Stimulated activated CD4-positive, alpha-beta T cell treated with anti-CD3 and anti-CD28 coated beads, Interleukin-1b, Interleukin-23, amount 100 ng/mL, for 48 hours (primary cell): ENCODE measurements at places on chromosomes 1 and 21.

DNA sequence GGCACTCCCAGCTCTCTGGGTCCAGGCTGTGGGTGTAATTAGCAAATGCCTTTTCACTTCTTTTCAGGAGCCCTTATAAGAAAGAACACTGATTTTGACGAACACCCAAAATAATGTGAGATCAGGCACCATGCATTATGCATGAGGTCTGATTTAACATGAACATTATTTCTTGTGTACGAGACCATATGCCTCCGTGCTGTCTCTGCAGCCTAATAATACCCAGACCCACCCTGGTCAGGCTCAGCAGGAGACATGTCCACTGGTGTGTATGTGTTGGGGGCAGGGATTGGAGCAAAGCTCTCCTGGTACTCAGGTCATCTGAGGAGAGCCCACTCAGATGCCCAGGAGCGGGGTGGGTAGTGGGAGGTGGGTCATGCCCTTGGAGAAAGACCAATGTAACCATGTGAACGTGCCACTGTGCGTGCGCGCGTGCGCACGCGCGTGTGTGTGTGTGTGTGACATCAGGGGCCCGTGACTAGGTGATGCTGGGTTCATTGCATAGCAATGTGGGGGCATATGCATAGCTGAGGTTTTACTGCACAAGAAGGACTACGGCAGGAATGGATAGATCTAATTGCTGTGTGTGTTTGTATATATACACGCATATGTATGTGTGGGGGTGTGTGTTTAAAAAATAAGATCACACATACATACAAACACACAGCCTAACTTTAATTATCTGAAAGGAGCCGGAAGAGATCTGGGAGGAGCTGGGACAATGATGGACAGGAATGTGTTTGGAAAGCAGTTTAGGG lies 7.1 kb downstream of the POU3F1 start:
- DNase-seq, result no peak

DNA sequence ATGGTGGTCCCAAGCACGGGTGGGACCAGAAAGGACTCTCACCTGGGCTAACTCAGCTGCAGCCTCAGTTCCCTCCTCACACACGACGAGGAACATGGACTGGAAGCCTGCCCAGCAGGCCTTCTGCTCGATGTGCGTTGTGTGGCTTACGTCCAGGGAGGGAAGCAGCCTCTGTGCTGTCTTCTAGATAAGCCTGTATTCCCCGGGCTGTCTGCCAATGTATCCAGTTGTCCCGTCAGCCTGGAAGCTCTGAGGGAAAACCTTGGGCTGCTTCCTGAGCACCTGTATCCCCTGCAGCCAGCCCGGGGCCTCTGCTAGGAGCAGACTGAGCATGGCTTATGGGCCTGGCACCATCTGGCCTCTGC lies 10.5 kb downstream of the PCSK9 start:
- DNase-seq, result no peak

GRCh38 chr1:205947024-205947423 lies 3.8 kb upstream of the SLC26A9 start:
- DNase-seq, result no peak

GRCh38 chr1:27487966-27488884 lies 1.7 kb downstream of the WASF2 start:
- no peak for DNase-seq

- no peak for DNase-seq
These were observed 103.6 kb downstream of the SPAG17 start for GRCh38 chr1:118081387-118081786.

DNA sequence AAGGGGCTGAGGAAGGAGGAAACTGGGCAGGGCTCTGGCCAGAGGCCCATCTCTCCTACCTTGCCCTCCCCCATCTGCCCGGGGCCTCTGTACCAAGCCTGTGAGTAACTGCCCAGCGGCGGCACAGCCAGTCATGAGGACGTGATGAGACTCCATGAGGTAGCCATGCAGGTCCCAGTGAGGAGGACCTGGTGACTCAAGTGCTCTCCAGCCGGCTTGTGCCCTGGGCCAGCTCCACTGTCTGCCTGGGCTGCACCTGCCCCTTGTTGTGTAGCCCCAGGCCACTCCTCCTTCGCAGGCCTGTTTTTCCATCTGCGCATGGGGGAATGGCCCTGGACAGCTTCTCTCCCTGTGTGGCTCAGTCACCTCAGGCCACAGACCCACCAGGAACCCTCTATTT lies 42.0 kb upstream of the PADI1 start:
- no peak for DNase-seq

DNA sequence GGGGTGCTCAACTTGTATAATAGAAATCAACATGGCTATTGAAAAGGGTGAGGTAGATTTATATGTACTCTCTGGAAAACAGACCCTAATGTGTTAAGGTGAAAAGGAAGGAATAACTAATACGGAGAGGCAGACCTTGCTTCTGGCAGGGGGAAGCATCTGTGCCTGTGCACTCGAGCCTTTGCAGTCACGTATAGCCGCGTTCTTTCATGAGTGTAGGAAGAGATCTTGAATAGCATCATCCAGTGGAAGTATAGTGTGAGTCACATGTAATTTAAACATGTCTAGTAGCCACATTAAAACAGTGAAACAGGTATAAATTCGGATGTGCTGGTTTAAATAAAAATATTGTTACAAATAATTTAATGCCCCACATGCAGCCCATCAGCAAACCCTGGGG lies 3.0 kb downstream of the A3GALT2 start:
- no peak for DNase-seq

GRCh38 chr1:223350361-223350908 lies 13.5 kb downstream of the SUSD4 start:
- DNase-seq, result no peak

GRCh38 chr21:44708866-44709425 lies 2.4 kb downstream of the TSPEAR start:
- no peak for DNase-seq

- no peak for DNase-seq
These were observed 1.8 kb downstream of the RD3 start for GRCh38 chr1:211490038-211490678.

- DNase-seq, result no peak
These were observed 47.5 kb downstream of the PCNT start for GRCh38 chr21:46371204-46372013.

- no peak for DNase-seq
These were observed at the start of gene PLA2G5 for GRCh38 chr1:20069874-20070273. TSS of gene PLA2G5 (plus strand) at chr1:20070194. CDS start at chr1:20084831, 14,637 bp downstream.

DNA sequence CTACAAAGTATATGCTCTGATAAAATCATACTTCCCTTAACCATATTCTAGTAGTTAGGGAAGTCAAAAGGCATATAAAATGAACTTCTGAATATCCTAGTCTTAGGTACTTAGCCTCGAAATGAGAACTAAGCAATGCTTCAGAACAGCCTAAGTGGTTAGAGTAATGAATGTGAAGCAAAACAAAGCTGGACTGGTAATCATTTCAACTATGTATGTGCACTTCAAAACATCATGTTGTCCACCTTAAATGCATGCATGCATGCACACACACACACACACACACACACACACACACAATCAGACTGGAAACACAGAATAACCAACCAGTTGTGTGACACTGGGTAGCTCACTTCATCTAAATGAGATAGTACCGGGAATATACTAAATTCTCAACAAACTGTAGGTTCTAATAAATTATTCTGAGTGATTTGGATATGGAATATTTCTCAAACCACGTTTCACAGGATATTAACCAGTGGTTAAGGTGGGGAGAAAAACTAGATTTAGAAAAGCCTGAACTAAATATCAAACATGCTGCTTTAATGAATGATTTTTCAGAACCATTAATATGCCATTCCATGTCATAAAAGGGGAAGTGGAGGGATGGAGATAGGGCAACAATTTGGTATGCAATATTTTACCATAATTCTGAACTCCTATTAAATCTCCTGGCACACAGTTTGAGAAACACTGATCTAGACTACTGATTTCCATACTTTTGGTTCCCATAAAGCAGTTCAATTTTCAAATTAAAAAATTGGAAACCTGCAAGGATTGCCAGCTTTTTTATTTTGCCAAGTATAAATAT lies 19.5 kb downstream of the RNF115 start:
- no peak for DNase-seq

- DNase-seq, result no peak
These were observed 23.1 kb upstream of the PAXBP1 start for GRCh38 chr21:32794644-32795079.

DNA sequence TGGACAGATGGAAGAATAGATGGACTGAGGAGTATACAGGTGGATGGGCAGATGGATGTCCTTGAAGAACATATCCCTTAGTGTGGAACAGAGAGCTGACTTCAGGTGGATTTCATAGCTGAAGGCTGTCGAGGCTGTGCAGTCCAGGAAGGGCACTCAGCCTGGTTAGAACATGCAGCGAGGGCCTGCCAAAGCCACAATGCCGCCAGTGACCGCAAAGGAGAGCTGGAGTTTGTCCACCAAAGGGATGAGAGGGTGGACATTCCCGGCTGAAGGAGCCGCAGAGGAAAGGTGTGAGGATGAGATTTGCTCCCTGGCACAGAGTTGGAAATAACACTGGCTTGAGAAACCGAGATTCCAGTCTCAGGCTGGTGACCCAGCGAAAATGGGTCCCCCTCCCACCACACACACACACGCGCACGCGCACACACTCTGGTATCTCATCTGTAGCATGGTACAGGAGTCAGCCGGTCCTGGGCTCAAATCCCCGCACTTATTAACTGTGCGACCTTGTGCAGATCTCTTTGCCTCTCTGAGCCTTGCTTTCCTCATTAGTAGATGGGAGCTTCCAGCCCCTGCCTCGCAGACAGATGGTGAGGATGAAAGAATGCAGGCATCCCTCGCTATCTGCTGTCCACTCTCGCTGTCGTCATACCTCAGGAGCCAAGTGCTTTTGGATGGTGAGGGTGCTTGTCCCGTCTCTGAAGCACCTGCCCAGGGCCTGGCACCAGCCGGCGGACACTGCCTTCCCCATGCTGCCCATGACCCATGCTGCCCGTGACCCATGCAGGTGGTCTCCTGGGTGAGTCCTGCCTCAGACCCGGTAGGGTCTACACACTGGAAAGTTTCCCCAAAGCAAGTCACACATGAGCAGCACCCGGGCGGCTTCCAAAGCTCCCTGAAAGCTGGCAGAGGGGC lies 26.8 kb upstream of the EFHD2 start:
- no peak for DNase-seq

DNA sequence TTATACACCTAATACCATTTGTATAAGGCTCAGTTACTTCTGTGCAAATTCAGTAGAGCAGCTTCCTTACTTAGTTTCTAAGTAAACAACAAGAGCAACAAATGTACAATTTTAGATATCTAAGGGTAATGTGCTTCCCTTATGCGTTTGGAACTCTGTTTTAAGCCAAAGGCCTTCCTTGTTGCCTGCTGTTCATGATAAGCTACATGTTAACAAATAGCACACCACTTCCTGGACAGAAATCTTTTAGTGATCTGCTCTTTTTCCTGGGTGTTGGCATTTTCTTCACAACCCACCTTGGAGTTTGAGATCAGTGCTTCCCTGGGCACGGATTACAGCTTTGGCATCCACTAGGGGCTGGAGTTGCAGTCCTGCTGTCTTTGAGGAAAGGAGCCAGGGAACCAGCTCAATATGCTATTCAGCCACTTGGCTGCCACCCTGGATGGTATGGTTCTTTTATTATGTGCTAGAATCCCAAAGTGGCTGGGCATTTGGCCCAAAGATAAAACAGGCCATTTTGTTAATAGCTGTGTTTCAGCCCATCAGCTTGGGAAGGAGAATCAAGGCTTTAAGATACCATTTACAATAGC lies 55.6 kb upstream of the ADAR start:
- DNase-seq, result no peak

DNA sequence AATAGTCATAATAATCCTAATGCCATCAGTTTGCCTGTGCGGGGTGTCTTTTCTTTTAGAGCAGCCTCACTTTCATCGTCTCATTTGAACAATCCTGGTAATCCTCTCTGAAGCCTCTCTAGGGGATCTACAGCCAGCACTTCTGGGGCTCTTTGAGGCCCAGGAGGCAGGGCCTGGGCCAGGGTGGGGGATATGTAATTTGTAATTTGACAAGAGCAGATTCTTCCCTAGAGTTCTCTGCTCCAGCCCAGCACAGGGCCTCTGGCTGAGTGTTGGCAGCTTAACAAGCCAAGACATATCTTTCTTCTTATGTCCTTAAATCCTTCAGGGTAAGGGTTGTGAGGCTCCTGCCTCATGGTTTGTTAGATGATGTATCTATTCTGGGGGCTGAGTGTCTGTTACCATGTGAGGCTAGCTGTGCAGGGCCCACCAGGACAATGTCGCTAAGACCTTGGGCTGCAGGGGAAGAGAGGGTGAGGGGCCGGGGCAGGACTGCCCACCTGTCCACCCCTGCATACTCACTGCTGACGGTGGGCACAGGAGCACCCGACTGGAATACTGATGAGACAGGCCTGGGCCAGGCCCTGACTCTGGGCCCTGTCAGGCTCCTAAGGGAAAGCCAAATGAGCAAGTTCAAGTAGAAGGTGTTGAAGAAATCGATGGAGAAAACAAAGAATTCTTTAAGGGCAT lies 45.3 kb upstream of the PARP1 start:
- no peak for DNase-seq

- no peak for DNase-seq
These were observed 307.8 kb downstream of the NFIA start for GRCh38 chr1:61389926-61390845.

- no peak for DNase-seq
These were observed 48.3 kb downstream of the HUNK start for GRCh38 chr21:31921079-31921478.

DNA sequence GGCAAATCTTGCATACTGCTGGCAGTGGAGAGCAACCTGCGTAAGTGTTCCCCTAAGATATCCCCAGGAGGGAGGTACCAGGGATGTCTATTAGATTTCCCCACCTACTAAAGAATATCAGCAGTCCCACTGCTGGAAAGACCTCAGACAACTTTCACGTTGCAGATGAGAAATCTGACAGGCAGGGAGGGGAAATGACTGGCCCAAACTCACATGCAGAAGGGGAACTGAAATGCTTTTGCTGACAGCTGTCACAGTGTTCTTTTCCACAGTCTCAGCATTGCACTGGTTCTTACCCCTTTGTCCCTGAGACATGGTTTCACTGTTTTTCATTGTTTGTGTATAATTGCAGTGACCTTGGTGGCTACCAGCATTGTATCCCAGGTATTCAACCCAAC lies 84.8 kb upstream of the ATP1A1 start:
- DNase-seq, result no peak

DNA sequence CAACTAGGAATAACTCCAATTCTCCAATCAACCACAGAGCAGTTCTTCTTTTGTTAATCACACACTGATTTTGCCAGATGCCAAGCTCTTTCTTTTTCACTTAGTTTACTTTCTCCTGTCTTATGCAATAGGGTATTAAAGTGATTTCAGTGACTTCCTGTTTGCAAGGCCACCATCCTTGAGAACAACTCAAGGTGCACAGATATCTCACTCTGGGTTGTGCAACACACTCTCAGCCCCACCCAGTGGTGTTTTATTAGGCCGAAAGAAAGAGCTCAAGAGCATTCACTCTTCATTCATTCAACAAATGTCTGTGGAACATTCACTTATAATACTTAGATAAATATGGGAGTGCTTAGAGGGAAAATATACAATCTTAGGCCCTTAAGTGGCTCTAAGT lies 352.5 kb downstream of the ZNF326 start:
- DNase-seq, result no peak

GRCh38 chr1:77927414-77927813 lies 39.0 kb downstream of the NEXN start:
- no peak for DNase-seq
